ENCODE measurements at places on chromosomes 7 and 10. TPM values are rescaled to one million over a fixed set of nuclear protein-coding genes. Genes with fewer than 3 reads are reported as not detected.
A peak's percentile ranks its signal among the peaks of the same experiment; 100 is the strongest.

DNA sequence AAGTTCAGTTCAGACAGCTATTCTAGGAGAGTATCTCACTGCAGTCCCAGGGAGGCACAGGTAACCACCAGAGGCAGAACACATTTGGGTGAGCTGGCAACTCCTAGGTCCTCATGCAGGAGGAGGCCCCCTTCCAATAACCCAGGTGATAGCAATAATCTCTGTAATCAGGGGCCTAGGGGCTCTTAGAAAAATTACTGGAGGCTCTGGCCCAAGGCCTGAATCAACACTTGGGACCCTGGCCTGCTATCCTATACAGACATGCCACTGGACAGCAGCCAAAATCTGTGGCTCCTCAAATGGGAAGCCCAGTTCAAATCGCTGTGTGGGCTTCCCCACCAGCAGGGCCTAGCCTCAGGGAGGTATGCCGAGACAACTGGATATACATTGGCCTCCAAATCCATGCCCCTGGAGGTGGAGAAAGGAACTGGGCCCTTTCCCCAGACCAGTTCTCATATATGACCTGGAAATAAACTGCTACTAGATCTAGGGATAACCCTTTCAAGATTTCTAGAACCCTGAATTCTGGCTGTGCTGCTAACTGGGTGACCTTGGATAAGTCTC, 1.6 kb downstream of the AVPI1 start:
- H3K27ac ChIP-seq = peak overlapping the region; percentile 94
- no peaks in the 10 kb centered on the region for H3K36me3 ChIP-seq
- peaks cover 8% of the 10 kb centered on the region for H3K4me1 ChIP-seq
- no peak for DNase-seq
- H3K27me3 ChIP-seq = no peaks in the 10 kb centered on the region
- H3K4me3 ChIP-seq = peak overlapping the region; percentile 97

GRCh38 chr10:59965899-59966650, 59.7 kb upstream of the CCDC6 start:
- H3K27ac ChIP-seq = no peak overlapping the region
- no peak overlapping the region for H3K4me3 ChIP-seq
- no peaks in the 10 kb centered on the region for H3K36me3 ChIP-seq
- no peak for DNase-seq
- H3K4me1 ChIP-seq = no peaks in the 10 kb centered on the region
- no peaks in the 10 kb centered on the region for H3K27me3 ChIP-seq

DNA sequence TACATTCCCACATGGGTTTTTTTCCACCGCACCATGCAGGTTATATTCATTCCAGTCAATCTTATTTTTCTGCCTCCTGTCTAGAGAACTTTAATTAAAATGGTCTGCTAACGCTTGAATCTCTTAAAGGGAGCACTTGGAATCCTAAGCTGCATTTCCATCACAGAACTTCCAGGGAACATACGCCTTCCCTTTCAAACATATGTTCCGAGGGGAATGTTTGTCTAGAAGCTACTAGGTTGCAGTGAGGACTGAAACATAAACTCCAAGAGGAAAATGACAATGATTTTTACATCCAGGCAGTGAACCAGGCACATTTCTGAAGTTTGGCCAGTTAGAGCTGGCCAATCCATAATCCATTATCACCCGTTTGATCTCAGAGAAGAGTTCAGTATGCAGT, 375.5 kb upstream of the NRP1 start:
- no peaks in the 10 kb centered on the region for H3K36me3 ChIP-seq
- no peak overlapping the region for H3K27ac ChIP-seq
- H3K4me3 ChIP-seq = no peak overlapping the region
- DNase-seq = no peak
- H3K27me3 ChIP-seq = no peaks in the 10 kb centered on the region

DNA sequence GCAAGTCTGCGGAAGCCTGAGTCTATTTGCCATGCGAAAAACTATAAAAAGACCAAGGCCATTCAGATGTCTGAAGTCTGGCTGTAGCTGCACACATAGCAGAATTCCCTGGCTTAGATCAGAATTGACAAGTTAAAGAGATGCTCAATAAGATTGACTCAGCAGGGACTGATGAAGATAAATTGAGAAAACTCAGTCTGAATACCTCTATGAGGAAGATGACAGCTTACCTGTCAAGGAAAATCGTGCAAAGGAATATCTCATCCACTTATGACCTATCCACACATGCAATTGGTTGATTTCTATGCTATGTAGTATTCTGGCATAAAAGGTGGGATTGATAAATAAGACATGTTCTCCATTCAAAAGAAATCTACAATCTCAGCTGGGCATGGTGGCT, 288.6 kb downstream of the BAMBI start:
- H3K27me3 ChIP-seq = no peaks in the 10 kb centered on the region
- no peaks in the 10 kb centered on the region for H3K4me1 ChIP-seq
- H3K27ac ChIP-seq = no peak overlapping the region
- H3K36me3 ChIP-seq = no peaks in the 10 kb centered on the region

DNA sequence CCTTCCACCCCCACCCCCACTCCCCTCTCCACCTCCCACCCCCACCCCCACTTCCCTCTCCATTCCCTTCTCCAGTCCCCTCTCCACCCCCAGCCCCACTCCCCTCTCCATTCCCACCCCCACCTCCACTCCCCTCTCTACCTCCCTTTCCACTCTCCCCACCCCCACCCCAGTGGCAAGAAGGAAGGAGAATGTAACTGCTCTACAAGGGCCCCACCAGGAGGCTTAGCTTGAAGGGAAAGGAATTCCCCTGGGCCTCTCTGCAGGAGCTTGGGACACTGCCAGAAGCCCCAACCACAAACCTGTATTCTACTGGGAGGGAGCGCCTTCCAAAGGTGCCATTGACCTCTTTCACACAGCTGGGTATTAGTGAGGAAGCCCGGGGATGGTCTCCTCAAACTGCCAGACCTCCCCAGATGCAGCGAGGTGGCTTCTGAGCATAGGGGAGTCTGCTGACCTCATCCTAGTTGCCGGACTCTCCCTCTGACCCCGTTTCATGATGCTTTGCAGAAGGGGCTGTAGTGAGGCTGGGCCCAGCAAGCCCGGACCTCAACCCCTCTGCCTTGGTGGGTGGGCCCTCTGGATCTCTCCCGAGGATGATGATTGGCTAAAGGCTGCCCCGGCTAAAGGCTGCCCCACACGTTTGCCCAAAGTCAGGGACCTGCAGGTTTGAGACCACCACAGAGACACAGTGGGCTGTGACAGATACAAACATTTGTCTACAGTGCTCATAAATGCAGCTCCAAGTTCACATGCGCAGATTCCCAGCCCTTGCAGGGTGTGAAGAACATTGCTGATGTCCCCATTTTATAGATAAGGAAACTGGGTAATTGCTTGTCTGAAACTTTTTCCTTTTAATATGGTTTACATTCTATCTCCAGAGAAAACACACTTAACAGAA, 2.9 kb downstream of the DEPP1 start:
- H3K4me3 ChIP-seq = no peak overlapping the region
- peaks cover 5% of the 10 kb centered on the region for H3K36me3 ChIP-seq
- H3K4me1 ChIP-seq = peaks cover 14% of the 10 kb centered on the region
- no peak for DNase-seq

- no peak for DNase-seq
- no peaks in the 10 kb centered on the region for H3K36me3 ChIP-seq
- no peak overlapping the region for H3K27ac ChIP-seq
Observed at GRCh38 chr10:500876-501275, 188.6 kb downstream of the DIP2C start.

DNA sequence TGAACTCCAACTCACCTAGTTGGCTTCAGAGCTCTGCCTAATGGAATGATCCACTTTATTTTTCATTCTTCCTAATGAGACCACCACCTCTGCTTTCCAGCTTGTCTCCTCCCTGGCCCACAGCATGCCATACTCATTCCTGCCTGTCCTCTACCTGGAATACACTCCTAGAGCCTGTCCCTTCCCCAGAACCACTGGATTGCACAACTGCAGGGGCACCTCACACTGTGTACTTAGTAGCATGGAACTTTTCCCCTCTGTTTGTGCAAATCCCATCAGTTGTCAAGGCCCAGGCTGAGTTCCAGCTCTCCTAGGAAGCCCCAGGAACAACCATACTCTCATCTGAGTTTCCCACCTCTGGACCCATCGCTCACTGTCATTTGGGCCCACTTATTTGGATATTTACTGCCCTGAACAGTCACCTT, 15.6 kb downstream of the ALDH18A1 start:
- peak; percentile 41 for DNase-seq
- peaks cover 39% of the 10 kb centered on the region for H3K36me3 ChIP-seq

- H3K27ac ChIP-seq = no peak overlapping the region
- no peaks in the 10 kb centered on the region for H3K27me3 ChIP-seq
- no peaks in the 10 kb centered on the region for H3K36me3 ChIP-seq
- H3K4me3 ChIP-seq = no peak overlapping the region
Observed at GRCh38 chr10:11358923-11359575, 252.4 kb downstream of the USP6NL start.

- H3K4me1 ChIP-seq = peaks cover 20% of the 10 kb centered on the region
- no peak for DNase-seq
Observed at GRCh38 chr7:131010717-131011431, 276.9 kb upstream of the KLF14 start.

- no peaks in the 10 kb centered on the region for H3K27me3 ChIP-seq
- no peak overlapping the region for H3K27ac ChIP-seq
Observed at GRCh38 chr10:70585578-70586169, 16.9 kb downstream of the PRF1 start.

- no peaks in the 10 kb centered on the region for H3K36me3 ChIP-seq
- H3K27ac ChIP-seq = no peak overlapping the region
- H3K4me3 ChIP-seq = no peak overlapping the region
- peaks cover 2% of the 10 kb centered on the region for H3K4me1 ChIP-seq
- peak; percentile 69 for DNase-seq
Observed at GRCh38 chr10:76547352-76547972, 1090.1 kb downstream of the KCNMA1 start.

GRCh38 chr7:104857458-104858425, 156.3 kb upstream of the KMT2E start:
- peaks cover 5% of the 10 kb centered on the region for H3K4me1 ChIP-seq
- no peak overlapping the region for H3K27ac ChIP-seq
- H3K4me3 ChIP-seq = no peak overlapping the region
- no peak for DNase-seq

- no peak overlapping the region for H3K27ac ChIP-seq
- DNase-seq = no peak
- H3K36me3 ChIP-seq = peaks cover 2% of the 10 kb centered on the region
- H3K4me1 ChIP-seq = peaks cover 19% of the 10 kb centered on the region
Observed at GRCh38 chr10:45653454-45653853, 19.1 kb downstream of the ZFAND4 start.

DNA sequence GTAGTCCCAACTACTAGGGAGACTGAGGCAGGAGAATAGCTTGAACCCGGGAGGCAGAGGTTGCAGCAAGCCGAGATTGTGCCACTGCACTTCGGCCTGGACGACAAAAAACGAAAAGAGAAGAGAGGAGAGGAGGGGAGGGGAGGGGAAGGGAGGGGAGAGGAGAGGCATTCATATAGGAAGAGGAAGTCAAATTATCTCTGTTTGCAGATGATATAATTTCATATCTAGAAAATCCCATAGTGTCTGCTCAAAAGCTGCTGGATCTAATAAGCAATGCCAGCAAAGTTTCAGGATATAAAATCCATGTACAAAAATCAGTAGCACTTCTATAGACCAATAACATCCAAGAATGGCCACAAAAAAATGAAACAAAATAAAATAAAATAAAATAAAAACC, 120.3 kb downstream of the LMBR1 start:
- no peak overlapping the region for H3K4me3 ChIP-seq
- DNase-seq = no peak
- no peaks in the 10 kb centered on the region for H3K27me3 ChIP-seq
- H3K4me1 ChIP-seq = no peaks in the 10 kb centered on the region
- H3K27ac ChIP-seq = no peak overlapping the region

- no peaks in the 10 kb centered on the region for H3K4me1 ChIP-seq
- H3K36me3 ChIP-seq = no peaks in the 10 kb centered on the region
- no peak for DNase-seq
- no peak overlapping the region for H3K4me3 ChIP-seq
- no peaks in the 10 kb centered on the region for H3K27me3 ChIP-seq
Observed at GRCh38 chr10:26997610-26998009, 102.7 kb downstream of the ANKRD26 start.

DNA sequence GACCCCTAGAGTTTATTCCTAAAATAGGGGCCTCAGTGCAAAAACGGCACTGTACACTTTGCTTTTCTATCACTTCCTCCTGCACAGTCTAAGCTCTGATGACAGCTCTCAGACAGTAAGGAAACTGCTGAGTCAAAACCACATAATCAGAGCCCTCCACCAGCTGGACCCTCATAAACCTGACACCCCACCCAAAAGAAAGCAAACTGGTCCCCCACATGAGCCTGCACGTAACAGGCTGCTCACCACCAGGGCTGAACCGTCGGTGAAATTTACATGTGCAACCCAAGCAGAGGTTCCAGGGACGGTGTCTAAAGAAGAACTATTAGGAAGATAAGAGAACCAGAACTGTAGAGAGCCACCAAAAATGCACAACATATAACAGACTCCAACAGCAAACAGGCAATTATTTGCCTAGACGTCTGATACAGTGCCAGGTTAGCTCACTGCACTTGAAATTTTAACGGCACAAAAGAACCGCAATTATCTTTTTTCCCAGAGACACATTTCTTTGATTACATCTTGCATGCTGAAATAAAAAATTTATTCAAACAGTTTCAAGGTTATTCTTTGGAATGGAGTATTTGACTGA, 19.6 kb downstream of the SGMS1 start:
- H3K4me3 ChIP-seq = no peak overlapping the region
- no peak for DNase-seq
- no peaks in the 10 kb centered on the region for H3K36me3 ChIP-seq

DNA sequence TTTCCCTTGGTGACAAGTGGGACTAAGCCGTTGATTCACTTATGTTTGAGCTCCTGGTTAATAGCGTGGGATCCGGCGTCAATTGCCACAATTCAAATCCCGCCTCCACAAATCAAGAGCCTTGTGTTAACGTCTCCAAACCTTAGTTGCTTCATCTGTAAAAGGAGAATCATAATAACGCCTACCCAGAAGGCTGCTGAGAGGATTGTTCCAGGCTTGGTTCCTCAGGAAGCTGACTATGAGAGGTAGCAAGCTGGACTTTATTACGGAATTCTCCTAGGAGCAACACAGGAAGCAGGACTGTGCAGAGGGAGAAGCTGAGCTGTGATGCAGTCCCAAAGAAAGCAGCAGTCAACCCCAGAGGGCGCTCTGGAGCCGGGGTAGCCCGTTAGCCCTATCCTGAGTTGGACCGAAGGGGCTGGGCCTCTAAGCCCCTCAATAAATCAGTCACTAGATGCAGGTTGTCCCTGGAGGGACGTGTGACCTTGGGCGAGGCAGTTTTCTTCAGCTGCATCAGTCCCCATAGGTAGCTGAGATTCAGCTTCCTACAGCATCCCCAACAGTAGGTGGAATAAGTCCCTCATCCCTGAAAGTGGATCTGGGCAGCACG, 6.9 kb upstream of the BAG3 start:
- no peaks in the 10 kb centered on the region for H3K27me3 ChIP-seq
- no peaks in the 10 kb centered on the region for H3K36me3 ChIP-seq
- H3K4me1 ChIP-seq = no peaks in the 10 kb centered on the region
- H3K27ac ChIP-seq = no peak overlapping the region

Gene LIPN
- 0.09 TPM for total RNA-seq

Gene MOGAT3
- total RNA-seq = 4.2 TPM

Gene PCLO
- total RNA-seq = 1.1 TPM

Gene MORN4
- total RNA-seq = 2.5 TPM

Gene KIAA1549
- 0.50 TPM for total RNA-seq

Data from liver (tissue), 10 donors.